ENCODE measurements at places on chromosomes 4 and X. TPM values are rescaled to one million over a fixed set of nuclear protein-coding genes. Genes with fewer than 3 reads are reported as not detected.

GRCh38 chr4:171473155-171473554, 340.0 kb upstream of the GALNTL6 start:
- DNase-seq, result no peak

AWAT2 gene
- total RNA-seq, result not detected

GRCh38 chr4:151957153-151957552, 196.3 kb upstream of the GATB start:
- no peak for DNase-seq

- no peak for DNase-seq
Observed at GRCh38 chrX:67734111-67734753, 190.4 kb downstream of the AR start.

DNA sequence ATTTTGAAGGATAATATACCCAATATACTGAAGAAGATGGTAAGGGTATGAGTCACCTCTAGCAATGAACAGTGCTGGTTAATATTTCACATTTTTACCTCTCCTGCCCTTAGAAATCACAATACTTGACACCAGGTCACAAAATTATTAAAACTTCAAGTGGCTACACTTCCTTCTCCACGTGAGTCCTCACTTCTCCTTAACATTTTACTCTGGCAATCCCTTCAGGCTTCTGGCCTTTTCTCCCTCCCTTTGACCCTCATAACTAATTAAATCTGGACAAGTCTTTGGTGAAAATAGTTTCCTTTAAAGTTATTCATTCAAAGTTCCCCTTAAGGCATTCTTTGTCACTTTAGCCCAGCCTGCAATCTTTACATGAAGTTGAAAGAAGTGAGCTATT, 190.4 kb downstream of the UNC5C start:
- DNase-seq, result no peak

GRCh38 chrX:129530410-129530809, 7.1 kb upstream of the SMARCA1 start:
- no peak for DNase-seq

NIPAL1 gene
- total RNA-seq, result 0.48 TPM

Measured in posterior vena cava (tissue), 2 donors.